ENCODE measurements at places on chromosomes 11 and 22. TPM values are rescaled to one million over a fixed set of nuclear protein-coding genes. Genes with fewer than 3 reads are reported as not detected.

BACE1 gene
- 9.8 TPM for polyA plus RNA-seq

TMPRSS4 gene
- not detected for polyA plus RNA-seq

ZNF143 gene
- polyA plus RNA-seq = 28.2 TPM

GRCh38 chr11:65205602-65205967 lies 23.9 kb downstream of the CAPN1 start:
- H3K36me3 ChIP-seq = peaks cover 30% of the 10 kb centered on the region
- DNase-seq = no peak
- H3K27me3 ChIP-seq = no peaks in the 10 kb centered on the region
- H3K4me1 ChIP-seq = no peaks in the 10 kb centered on the region

- no peak overlapping the region for H3K4me3 ChIP-seq
- no peaks in the 10 kb centered on the region for H3K4me1 ChIP-seq
- no peak overlapping the region for H3K27ac ChIP-seq
- no peaks in the 10 kb centered on the region for H3K27me3 ChIP-seq
Observed at GRCh38 chr11:77968337-77968736, 26.1 kb downstream of the INTS4 start.

Measured in cardiac muscle cell (in vitro differentiated cells and primary cell).